ENCODE measurements at places on chromosomes 6 and 20. TPM values are rescaled to one million over a fixed set of nuclear protein-coding genes. Genes with fewer than 3 reads are reported as not detected.

- no peak for DNase-seq
- H3K4me1 ChIP-seq: peaks cover 7% of the 10 kb centered on the region
- no peaks in the 10 kb centered on the region for H3K27me3 ChIP-seq
- H3K4me3 ChIP-seq: no peak overlapping the region
- H3K27ac ChIP-seq: no peak overlapping the region
- H3K36me3 ChIP-seq: peaks cover 18% of the 10 kb centered on the region
Measured at GRCh38 chr20:13819885-13820645, 35.2 kb downstream of the NDUFAF5 start.

DNA sequence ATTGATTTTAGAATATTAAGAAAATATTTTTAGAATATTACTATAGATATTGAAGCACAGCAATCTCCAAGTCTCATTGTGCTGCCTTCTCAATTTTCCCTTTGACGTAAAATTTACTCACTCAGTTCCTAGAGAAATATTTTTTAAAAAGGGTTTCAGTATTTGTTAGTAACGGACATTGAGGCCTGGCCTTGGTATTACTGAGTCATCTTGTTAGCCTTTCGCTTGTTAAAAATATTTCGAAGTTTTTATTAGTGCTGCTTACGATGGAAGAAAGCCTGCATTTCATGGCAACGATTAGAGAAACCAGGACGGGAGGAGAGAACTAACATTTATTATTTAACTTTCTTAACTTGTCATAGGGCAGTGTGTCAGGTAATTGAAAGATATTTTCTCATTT, 82.2 kb downstream of the TIAM2 start:
- no peak overlapping the region for H3K27ac ChIP-seq
- DNase-seq: no peak
- no peaks in the 10 kb centered on the region for H3K27me3 ChIP-seq
- H3K4me3 ChIP-seq: no peak overlapping the region

- no peak for DNase-seq
- no peaks in the 10 kb centered on the region for H3K4me1 ChIP-seq
- no peak overlapping the region for H3K27ac ChIP-seq
Measured at GRCh38 chr6:56335726-56336125, 88.3 kb upstream of the COL21A1 start.

DNA sequence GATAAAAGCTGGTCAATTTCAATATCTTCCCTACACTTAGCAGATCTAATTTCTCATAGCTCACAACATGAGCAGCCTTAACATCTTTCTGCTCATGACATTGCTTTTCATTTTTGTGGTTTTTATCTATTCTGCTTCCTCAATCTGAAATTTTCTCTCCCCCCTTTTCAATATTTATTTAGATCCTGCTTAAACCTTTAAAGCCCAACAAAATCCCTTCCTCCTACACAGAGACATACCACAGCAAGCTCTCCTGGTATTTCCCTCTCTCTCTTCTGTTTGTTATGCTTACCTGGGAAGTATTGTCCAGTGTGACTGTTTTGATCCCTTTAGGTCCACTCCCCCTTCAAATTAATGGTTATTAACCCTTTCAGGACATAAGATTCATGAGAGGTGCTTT, 582.5 kb downstream of the RFPL4B start:
- H3K27me3 ChIP-seq: no peaks in the 10 kb centered on the region
- H3K27ac ChIP-seq: peak overlapping the region; percentile 43
- peaks cover 44% of the 10 kb centered on the region for H3K4me1 ChIP-seq

- peak overlapping the region; percentile 91 for H3K27ac ChIP-seq
- no peaks in the 10 kb centered on the region for H3K27me3 ChIP-seq
- H3K4me3 ChIP-seq: no peak overlapping the region
- H3K4me1 ChIP-seq: peaks cover 21% of the 10 kb centered on the region
- no peaks in the 10 kb centered on the region for H3K36me3 ChIP-seq
Measured at GRCh38 chr6:158654960-158655489, 5.2 kb downstream of the SYTL3 start.

DNA sequence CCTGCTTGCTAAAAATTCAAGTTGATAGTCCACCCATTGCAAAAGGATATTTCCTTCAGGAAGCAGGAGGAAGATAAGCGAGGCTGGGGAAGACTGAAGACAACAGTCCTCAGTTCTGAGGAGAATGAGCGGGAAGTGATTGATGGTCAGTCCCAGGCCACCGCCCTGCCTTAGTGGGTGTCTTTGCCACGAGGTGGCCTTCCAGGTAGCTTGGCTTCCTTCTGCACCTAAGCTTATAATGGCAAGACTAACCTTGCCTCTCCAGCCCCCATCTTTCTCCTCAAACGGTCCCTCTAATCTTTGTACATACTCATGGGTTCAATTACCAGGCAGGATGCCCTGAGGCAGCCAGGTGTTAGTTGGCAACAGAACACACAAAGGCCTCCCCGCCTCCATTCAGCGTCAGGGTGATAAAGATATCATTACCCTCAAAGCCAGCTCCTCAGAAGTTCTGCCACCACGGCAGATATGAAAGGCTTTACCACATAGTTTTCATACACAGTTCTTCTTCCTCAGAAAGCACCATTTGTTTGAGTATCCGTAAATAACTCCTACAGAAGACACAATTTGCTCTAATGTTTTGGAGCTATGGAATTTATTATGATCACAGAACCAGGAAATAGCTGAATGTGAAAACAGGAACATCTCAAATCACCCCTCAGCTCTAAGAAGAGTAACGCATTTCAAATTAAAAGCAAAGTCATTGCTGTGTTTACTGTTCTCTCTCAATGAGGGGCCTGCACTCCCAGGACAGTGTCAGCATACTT, 249.4 kb downstream of the ATXN1 start:
- no peak overlapping the region for H3K4me3 ChIP-seq
- peaks cover 1% of the 10 kb centered on the region for H3K36me3 ChIP-seq
- H3K27ac ChIP-seq: peak overlapping the region; percentile 74

- no peak overlapping the region for H3K4me3 ChIP-seq
- H3K36me3 ChIP-seq: no peaks in the 10 kb centered on the region
- H3K27me3 ChIP-seq: peaks cover 25% of the 10 kb centered on the region
- peaks cover 8% of the 10 kb centered on the region for H3K4me1 ChIP-seq
Measured at GRCh38 chr20:1397710-1398109, 4.9 kb upstream of the FKBP1A start.

The UBE2C gene
- 17.2 TPM for total RNA-seq

The GSTA2 gene
- not detected for total RNA-seq

The GPLD1 gene
- total RNA-seq: 4.4 TPM

The SEMG1 gene
- total RNA-seq: not detected

The SCRT2 gene
- not detected for total RNA-seq

The THBD gene
- total RNA-seq: 38.2 TPM

Measured in chondrocyte (in vitro differentiated cells).